IMR-90 (cell line): ENCODE measurements at places on chromosomes 11 and 22. TPM values are rescaled to one million over a fixed set of nuclear protein-coding genes. Genes with fewer than 3 reads are reported as not detected.

DNA sequence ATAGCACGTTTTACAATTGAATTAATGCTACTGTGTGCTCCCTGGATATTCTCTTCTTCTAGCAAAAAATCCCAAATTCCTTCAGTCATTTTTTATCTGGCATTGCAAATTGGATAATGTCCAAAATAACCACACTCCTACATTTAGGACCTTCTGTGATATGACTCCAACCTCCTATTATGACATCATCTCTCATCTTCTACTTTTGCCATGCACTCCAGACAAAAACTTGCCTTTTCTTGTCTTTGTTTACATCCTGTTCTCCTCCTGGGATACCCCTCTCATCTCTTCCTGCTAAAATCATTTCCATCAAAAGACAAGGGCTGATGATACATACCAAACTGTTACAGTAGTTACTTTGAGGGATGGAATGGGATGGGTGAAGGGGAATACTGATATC, 20.6 kb upstream of the TMEM218 start:
- peaks cover 14% of the 10 kb centered on the region; the same call in 1 of the 2 replicates for H3K4me1 ChIP-seq
- no peak overlapping the region for H3K4me3 ChIP-seq
- H3K36me3 ChIP-seq, result no peaks in the 10 kb centered on the region
- peaks cover 2% of the 10 kb centered on the region; the same call in 1 of the 2 replicates for H3K27me3 ChIP-seq
- no peak overlapping the region for H3K27ac ChIP-seq
- DNase-seq, result peak; percentile 55

GRCh38 chr11:78688460-78688859, 113.8 kb upstream of the NARS2 start:
- no peak overlapping the region for H3K27ac ChIP-seq
- no peaks in the 10 kb centered on the region for H3K27me3 ChIP-seq
- no peak overlapping the region for H3K4me3 ChIP-seq
- peaks cover 5% of the 10 kb centered on the region; the same call in 1 of the 2 replicates for H3K36me3 ChIP-seq
- DNase-seq, result no peak

GRCh38 chr11:2869561-2870427, 15.8 kb downstream of the CDKN1C start:
- peaks cover 61% of the 10 kb centered on the region for H3K27me3 ChIP-seq
- no peak overlapping the region for H3K27ac ChIP-seq
- DNase-seq, result no peak
- no peak overlapping the region for H3K4me3 ChIP-seq

GRCh38 chr11:96112192-96113128, 188.6 kb upstream of the MTMR2 start:
- no peaks in the 10 kb centered on the region; the same call in 1 of the 2 replicates for H3K36me3 ChIP-seq
- peak; percentile 54 for DNase-seq
- peaks cover 20% of the 10 kb centered on the region for H3K4me1 ChIP-seq
- no peak overlapping the region for H3K4me3 ChIP-seq
- H3K27ac ChIP-seq, result peak overlapping the region; percentile 84

The TRIM21 gene
- 18.6 and 19.2 TPM in 2 replicates for total RNA-seq

- H3K4me3 ChIP-seq, result no peak overlapping the region
- no peak for DNase-seq
- H3K4me1 ChIP-seq, result no peaks in the 10 kb centered on the region
- no peak overlapping the region for H3K27ac ChIP-seq
- peaks cover 2% of the 10 kb centered on the region; the same call in 1 of the 2 replicates for H3K27me3 ChIP-seq
- no peaks in the 10 kb centered on the region for H3K36me3 ChIP-seq
Measured at GRCh38 chr11:134052988-134053945, 15.6 kb upstream of the JAM3 start.

DNA sequence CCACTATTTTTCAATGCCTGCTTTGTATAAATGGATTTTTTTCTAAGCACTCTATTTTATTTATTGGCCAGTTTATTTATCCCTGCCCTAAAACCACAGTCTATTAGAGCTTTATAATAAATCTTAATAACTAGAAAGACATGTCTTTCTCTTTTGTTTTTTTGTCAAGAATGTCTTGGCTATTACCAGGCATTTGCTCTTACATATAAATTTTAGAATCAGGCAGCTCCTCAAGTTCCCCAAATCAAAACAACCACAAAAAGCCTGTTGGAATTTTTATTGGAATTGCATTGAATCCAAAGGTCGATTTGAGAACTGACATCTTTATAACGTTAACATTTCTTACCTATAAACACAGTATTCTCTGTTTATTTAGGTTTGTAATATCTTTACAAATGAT, 85.8 kb upstream of the SC5D start:
- no peak overlapping the region for H3K27ac ChIP-seq
- H3K36me3 ChIP-seq, result no peaks in the 10 kb centered on the region
- DNase-seq, result no peak
- peaks cover 2% of the 10 kb centered on the region; the same call in 1 of the 2 replicates for H3K27me3 ChIP-seq
- H3K4me3 ChIP-seq, result no peak overlapping the region
